ENCODE measurements at places on chromosomes 11 and 22.

DNA sequence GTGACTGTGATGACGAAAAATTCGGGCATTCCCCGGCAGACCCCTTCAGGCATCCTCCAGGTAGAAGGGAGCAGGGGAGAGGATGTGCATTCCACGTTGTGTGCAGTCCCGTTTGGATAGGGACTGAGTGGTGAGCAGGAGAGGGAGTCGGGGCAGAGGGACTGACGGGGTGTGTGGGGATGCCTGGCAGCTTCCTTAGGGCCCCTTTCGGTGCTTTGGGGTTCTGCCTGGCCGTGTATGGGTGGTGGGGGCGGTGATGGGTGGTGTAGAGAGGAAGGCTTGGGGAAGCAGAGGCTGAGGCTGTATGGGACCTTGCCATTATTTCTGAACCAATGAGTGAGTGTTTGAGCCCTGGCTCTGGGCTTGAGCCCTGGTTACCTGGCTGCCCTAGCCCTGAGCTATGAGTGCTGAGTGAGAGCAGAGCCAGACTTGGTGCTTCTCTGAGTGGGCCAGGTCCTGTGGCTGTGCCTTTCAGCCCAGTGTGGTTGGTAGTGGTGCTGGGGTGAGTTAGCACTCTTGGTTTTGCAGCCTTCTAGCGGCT, 914 bp downstream of the INPPL1 start:
- DNase-seq = no peak

- peak; percentile 65 for DNase-seq
These were observed 255.6 kb upstream of the CADM1 start for GRCh38 chr11:115759622-115760460.

GRCh38 chr22:23784215-23784732, 2.5 kb upstream of the SMARCB1 start:
- DNase-seq = no peak

DNA sequence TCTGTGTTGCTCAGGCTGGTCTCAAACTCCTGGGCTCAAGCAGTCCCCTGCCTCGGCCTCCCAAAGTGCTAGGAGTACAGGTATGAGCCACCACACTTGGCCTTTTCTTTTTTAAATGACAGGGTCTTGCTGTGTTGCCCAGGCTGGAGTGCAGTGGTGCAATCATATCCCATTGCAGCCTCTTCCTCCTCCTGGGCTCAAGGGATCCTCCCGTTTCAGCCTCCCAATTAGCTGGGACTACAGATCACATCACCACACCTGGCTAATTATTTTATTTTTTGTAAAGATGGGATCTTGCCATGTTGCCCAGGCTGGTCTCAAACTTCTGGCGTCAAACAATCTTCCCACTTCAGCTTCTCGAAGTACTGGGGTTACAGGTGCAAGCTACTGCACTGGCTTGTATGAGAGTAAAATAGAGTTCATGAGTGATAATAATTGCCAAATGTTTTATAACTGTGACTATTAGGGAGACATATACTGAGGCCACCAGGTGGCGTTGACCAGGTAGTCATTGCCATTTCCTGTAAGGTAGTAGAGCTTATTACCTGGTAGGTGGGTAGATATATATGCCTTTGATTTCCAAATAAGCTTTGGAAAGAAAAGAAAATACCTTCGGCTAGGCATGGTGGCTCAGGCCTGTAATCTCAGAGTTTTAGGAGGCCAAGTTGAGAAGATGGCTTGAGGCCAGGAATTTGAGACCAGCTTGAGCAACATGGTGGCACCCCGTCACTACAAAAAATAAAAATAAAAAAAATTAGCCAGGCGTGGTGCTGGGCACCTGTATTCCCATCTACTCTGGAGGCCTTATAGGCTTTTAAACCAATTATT, 5.4 kb downstream of the FDX1 start:
- no peak for DNase-seq

DNA sequence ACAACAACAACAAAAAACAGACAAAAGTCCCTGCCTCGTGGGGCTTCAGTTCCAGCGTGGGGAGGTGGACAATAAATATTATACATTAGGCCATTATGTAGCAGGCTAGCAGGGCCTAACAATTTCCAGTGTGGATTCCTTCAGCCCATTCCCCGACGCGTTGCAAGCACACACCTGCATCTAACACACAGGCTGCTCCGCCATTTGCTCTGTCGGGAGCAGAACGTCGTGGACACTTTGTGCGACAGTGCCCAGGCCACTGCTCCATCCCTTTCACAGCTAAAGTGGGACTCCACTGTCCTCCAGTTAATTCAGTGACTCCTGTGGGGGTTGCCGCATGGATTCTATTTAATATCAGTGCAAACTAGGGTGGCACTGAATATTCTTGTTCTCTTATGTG, 10.9 kb upstream of the FGF3 start:
- no peak for DNase-seq

DNA sequence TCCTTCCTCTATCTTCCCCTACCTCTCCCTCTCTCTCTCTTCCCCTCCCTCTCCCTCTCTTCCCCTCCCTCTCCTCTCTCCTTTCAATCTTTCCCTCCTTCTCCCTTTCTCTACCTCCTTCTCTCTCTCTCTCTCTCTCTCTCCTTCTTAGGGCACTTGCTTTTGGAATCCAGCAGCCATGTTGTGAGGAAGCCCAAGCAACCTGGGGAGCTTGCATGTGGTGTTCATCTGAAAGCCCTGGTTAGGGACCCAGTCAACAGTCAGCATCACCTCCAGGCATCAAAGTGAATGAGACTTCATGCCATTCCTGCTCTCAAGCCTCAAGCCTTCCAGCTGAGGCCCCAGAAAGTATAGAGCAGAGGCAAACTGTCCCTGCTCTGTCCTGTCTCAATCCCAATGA, 65.6 kb upstream of the SHISAL1 start:
- DNase-seq = no peak

GRCh38 chr11:128552783-128553661, 34.3 kb downstream of the ETS1 start:
- DNase-seq = no peak

- DNase-seq = no peak
These were observed 35.5 kb upstream of the ST14 start for GRCh38 chr11:130124096-130124495.

GRCh38 chr22:30606455-30607299, at the start of gene TCN2:
Gene TCN2, plus strand, starts transcription at chr22:30607174. Its CDS starts 158 bp downstream, at chr22:30607332.
- DNase-seq = peak; percentile 55

DNA sequence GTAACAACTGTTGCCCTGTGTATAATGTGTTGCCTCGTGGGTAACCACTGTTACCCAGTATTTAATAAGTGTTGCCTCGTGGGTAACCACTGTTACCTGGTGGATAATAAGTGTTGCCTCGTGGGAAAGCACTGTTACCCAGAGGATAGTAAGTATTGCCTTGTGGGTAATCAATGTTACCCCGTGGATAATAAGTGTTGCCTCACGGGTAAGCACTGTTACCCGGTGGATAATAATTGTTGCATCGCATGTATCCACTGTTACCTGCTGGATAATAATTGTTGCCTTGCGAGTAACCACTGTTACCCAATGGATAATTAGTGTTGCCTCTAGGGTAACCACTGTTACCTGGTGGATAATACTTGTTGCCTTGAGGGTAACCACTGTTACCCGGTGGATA, 17.1 kb upstream of the NXPE4 start:
- DNase-seq = no peak

DNA sequence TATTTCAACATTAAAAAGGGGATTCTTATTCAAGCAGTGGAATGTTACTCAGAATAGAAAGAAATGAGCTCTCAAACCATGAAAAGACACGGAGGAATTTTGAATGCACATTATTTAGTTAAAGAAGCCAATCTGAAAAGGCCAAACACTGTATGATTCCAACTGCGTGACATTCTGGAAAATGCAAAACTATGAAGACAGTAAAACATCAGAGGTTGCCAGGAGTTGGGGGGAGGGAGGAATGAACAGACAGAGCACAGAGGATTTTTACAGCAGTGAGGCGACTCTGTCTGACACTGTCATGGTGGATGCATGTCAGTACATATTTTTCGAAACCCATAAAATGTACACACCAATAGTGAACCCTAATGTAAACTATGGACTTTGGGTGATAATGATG, 22.9 kb upstream of the THY1 start:
- DNase-seq = no peak

DNA sequence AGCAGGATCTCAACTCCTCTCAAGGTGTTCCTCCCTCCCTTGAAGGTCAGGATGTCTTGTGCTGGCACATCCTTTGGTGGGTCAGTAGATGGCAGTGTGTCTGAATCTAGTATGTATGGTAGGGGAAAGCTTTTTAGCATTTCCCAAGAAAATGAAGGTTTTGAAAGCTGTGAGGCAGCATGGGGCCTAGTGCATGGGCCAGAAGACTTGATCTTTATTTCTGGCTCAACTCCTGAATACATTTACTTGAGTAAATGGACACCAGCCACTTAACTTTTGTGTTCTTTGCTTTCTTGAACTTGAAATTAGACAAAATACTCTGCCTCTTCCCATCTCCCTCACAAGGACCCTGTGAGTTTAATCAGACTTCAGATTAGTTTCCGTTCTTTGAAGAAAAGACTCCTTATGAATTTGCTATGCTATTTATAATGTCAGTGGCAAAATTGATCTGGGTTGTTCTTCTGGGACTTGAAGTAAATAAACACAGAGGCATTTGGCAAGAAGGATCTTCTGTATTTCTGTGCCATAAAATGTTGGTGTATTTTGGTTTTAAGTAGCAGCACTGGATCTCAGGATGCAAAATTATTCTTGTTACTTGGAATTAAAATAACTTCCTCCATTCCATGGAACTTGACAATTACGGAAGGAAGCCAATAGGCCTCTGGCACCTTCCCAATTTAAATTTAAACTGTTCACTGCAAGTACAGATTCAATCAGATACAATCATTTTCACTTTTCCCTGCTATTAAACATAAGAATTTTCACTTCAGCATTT, 288.8 kb downstream of the CASP12 start:
- DNase-seq = peak; percentile 17

GRCh38 chr11:73404048-73404447, 27.8 kb downstream of the RELT start:
- peak; percentile 46 for DNase-seq

- no peak for DNase-seq
These were observed 11.1 kb upstream of the SLC37A2 start for GRCh38 chr11:125052047-125052446.

DNA sequence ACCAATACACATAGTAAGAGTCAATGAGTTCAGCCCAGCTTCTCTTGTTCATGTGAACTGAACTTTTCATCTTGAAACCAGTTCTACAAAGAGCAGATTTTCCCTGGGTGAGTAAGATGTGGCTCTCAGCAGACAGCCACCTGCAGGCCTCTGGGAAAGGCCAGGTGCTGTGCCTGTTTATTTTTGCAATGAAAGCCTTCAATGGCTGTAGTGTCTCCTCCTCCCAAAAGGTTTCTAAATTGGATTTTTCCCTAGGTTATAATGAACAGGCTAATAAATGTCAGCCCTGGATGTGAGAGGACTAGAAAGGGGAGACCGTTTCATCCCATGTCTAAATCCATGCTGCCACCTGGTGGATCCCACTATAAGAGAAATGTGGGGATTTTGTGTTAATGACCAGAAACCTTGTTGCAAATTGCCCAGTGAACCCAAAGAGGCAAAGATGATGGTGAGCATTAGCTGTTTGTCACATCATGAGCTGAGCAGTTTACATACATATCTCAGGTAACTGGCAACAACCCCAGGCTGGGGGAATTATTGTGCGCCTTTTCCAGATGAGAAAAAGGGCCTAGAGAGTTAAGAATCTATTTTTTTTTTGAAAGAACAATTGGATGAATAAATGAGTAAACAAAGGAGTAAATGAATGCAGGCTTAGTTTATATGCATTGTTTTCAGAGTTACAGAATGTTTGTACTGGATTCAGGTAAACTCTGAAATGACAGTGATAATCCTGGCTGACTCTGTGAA, 12.7 kb downstream of the C11orf91 start:
- peak; percentile 66 for DNase-seq

Data from nephron progenitor cell (in vitro differentiated cells).